ENCODE measurements at places on chromosomes 16 and 17.

GRCh38 chr17:11493936-11494335, 104.3 kb upstream of the DNAH9 start:
- DNase-seq, result no peak

GRCh38 chr17:19270704-19271611, 33.8 kb downstream of the EPN2 start:
- DNase-seq, result no peak

GRCh38 chr16:2333231-2333630, 7.3 kb downstream of the ABCA3 start:
- DNase-seq, result no peak

DNA sequence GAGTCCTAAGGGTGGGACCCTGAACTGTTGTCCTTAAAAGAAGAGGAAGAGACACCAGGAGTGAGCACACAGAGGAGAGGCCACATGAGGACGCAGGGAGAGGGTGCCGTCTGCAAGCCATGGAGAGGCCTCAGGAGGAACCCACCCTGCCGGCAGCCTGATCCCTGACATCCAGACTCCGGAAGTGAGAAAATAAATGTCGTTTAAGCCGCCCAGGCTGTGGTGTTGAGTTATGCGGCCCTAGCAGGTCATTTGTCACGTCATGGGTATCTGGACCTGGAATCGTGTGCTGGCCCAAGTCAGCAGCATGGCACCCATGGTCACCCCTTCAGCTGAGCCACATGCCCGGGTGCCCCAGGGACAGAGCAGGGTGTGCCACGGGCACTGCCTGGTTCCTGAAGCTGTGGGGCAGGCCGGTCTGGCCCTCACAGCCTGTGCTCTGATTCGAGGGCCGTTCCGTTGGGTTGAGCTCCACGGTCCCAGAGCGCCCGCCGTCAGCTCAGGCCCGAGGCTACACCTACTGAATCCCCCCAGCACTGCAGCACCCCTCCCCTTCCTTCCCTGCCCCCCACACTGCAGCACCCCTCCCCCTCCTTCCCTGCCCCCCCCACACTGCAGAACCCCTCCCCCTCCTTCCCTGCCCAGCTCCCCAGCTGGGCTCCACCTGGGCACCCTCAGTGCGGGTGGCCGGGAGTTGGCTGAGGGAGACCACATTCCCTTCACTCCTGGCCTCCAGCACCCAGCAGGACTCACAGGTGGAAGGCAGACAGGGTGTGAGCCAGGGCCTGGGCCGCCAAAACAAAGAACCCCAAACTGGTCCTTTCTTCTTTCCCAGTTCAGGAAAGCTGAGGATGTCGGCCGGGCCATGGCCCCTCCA, 2.7 kb upstream of the CCDC57 start:
- no peak for DNase-seq

DNA sequence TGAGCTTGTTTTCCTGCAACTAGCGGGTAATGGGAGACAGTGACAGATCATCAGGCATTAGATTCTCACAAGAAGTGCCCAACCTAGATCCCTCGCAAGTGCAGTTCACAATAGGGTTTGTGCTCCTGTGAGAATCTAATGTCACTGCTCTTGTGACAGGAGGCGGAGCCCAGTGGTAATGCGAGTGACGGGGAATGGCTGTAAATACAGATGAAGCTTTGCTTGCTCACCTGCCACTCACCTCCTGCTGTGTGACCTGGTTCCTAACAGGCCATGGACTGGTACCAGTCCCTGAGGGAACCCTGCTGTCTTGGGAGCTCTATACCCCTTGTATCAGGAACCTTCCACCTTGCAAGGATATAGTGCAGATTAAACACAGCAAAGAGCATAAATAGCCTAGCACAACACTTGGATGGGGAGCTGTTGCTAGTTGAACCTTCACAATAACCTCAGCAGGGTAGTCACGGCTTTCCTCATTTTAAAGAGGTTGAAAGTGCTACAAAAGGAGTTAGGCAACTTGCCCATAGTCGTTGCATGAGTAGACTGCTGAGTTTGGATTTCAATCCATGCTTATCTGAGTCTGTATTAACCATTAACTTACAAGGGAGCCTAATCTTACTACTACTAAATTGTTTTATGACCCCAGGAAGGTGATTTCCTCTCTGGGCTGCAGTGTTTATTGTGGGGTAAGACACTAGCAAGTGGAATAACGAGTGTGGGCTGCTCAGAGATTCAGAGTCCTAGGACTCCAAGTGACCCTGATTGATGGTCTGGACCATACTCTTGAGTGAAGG, 156.6 kb upstream of the ZFHX3 start:
- DNase-seq, result no peak

- DNase-seq, result no peak
Observed at GRCh38 chr16:29112755-29113347, 128.0 kb downstream of the LAT start.

GRCh38 chr17:30422171-30422570, 43.4 kb downstream of the CPD start:
- DNase-seq, result no peak

DNA sequence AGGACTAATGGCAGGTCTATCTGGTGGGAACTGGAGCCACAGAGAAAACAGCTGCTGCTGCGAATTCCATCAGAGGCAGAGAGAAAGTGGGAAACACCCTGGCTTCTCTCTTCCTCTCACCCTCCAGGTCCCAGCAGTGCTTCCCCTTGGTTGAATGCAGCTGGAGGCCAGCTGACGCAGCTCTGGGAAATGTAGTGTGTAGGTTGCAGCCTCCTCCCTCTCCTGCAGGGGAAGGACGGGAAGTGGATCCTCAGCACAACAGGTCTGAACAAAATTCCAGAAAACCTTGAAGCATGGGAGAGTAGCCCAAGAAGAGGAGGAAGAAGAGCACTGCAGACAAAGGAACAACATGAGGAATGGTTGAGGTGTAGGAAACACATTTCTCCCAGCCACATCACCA, 67.8 kb upstream of the MMP2 start:
- DNase-seq, result no peak

DNA sequence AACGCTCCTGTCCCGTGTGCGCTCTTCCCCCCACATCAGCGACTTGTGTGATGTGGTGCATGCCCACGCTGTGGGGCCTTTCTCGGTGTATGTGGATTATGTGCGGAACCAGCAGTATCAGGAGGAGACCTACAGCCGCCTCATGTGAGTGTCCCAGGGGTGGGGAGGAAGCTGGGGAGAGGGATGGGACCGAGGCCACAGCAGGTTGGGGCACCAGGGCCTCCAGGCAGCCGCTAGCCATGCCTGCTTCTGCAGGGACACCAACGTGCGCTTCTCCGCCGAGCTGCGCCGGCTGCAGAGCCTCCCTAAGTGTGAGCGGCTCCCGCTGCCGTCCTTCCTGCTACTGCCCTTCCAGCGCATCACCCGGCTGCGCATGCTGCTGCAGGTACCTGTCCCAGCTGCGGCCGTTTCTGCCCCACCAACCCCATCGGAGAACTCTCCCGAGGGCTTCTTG, 5.8 kb downstream of the ARHGEF15 start:
- no peak for DNase-seq

DNA sequence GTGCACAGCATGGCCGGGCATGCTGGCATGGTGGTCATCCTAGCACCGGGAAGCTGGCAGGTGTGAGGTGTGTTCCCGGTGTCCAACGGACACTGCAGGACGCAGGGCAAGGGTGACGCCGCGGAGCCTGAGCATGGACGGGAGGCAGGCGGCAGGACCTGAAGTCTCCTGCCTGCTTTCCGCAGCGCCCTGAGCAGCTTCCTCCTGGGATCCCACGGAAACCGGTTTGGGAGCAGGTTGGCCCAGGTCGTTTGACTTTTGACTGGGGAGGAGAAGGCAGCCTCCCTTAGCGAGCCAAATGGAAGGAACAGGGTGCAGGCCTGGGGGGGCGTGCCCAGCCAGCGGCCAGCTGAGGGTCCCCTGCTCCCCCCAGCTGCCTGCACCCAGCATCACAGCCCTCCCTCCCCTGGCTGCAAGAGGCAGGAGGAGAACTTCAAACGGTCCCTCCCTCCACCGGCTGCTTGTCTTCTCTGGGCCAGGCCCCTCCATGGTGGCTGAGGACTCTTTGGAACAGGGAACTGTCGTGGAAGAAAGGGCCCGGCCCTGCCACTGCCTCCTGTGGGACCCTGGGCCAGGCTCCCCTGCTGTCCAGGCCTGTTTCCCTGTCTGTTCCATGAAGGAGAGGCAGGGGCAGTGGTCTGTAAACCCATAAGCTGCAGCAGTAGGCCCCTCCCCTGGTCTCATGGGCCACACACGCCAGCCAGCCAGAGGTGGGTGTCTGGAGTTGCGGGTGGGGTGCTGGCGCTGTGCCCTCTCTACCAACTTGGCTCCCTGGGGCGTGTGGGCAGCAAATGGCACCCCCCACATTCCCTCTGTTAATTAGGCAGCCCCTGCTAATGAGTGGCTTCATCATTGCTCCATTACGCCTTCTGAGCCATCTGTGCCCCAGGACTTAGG, 7.8 kb upstream of the ADGRG1 start:
- no peak for DNase-seq

DNA sequence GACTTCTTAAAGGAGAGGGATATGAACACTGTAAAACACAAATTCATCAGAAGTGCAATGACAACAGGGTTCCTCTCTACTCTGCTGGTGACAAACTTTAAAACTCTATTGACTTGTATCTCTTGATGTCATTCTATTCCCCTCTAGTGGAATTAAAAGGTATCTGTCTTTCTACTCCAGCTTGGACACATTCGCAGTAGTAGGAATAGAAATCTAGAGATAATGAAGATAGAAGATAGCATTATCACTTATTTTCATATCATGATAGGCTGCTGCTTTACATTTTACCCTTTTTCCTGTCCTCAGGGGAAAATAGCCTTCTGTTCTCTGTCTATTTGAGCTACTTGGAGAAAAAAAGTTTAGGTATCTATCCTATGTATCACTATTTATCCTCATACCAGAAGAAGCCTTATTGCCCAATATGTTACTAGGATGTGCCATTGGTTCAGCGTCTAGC, 209.6 kb upstream of the CACNG5 start:
- DNase-seq, result no peak

GRCh38 chr16:19474617-19475016, 47.3 kb downstream of the GDE1 start:
- DNase-seq, result no peak

GRCh38 chr16:23145608-23146007, 3.6 kb downstream of the USP31 start:
- DNase-seq, result no peak

DNA sequence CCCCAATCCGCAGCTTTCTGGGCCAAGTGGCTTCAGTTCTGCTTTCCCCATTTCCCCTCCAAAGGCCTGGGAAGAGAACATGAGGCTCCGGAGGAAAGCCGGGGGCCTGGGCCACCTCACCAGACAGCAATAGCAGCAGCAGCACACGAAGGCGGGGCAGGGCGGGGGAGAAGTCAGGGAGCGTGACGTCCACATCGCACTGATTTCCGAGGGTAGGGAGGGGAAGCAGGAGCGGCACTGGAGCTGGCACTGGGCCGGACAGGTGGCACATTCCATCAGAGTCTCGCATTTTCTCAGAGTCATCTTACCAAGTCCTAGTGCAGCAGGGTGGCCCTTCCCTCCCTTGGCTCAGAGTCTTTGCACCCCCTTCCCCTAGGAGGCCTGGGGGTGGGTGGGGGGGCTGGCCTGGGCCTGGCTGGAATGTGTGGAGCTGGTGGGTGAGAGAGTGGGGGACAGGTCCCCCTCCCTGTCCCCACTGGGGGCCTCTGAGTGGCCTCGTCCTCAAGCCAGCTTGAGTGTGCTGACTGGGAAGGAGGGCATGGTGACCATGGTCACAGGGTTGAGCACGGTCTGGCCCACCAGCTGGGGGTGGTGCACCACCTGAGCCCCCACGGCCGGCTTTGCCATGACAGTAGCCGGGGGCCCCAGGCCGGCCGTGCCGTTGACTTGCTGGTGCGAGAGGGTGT, 14.3 kb downstream of the MNT start:
- no peak for DNase-seq

DNA sequence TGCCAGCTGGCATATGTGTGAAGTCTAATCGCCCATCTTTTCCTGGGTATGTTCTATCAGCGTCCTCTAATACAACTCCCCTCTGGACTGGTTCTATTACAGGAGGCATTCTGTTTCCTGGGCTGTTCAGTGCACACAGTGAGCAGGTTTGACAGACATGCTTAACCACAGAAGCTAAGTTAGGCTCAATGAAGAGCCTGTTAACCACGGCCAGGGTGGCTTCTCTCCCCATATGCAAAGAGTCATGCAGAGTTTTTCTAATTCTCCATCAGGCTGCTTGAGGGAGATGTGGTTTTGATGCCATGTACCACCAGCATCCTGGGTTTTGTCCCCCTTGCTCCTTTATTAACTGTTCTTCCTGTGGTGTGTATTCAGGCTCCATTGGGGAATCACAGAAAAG, 57.2 kb upstream of the ALOX12 start:
- peak; percentile 33 for DNase-seq

DNA sequence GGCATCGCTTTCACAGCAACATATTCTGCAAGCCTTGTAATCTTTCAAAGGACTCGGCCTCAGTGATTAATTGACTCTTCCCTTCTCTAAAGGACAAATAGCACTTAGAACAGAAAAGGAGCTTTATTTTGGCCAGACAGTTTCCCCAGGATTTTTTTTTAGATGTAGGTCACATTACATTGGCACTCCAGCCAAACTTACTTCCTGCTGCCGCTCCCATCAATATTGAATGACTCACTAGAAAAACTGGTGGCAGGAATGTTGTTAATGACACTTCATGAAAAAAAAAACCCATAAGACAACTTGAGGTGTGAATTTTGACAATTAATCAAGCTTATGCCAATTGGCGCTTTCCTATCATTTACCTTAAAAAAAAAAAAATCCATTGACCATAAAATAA, 432.6 kb downstream of the TOX3 start:
- DNase-seq, result no peak

Measured in activated CD8-positive, alpha-beta T cell treated with anti-CD3 and anti-CD28 coated beads, Interleukin-2, amount 10 ng/mL, durations not matched to agents 7 days and 5 days (primary cell).